ENCODE measurements at places on chromosomes 12 and 14.

DNA sequence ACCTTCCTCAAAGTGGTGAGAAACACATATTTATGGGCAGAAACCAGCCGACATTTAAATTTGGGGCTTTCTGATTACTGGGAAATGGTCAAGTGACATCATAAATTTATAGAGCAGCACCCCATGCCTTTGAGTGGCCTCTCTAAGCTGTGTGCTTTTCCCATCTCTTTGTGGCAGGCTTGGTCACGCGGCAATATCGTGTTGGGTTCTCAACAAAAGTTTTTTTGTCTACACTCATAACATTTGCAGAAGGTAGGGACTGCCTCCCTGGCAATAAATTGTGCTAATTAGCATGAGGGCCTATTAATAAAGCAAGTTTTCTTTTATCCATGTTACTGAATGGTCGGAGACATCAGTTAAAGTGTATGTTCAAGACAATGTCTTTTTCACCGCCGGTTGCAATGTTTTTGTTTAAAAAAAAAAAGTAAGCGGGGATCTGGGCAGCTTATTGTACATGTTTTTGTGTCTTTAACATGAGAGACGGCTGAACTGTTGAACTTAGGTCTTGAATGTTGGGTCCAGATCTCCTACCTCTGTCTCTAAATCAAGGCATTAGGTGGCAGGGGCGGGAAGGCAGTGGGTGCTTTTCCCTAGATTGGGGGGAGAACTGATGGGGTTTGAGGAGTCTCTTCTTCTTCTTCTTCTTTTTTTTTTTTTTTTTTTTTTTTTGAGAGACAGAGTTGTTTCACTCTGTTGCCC is 193.3 kb downstream of the PHETA1 start:
- no peak for DNase-seq

DNA sequence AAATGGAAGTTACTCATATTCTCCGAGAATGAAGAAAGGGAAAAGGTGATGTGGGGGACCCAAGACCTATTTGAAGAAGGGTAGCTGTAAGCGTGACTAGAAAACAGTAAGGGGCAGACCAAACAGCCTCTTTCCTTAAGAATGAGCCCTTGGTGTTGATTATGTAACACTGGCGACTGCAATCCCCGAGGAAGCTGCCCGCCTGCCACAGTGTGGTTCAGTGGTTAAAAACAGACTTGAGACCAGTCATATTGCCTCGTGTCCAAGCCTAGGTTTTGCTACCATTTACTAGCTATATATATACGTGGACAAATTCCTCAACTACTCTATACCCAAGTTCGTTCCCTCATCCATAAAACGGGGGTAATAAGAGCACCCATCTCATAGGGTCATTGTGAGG is 49.1 kb downstream of the SSPN start:
- no peak for DNase-seq

DNA sequence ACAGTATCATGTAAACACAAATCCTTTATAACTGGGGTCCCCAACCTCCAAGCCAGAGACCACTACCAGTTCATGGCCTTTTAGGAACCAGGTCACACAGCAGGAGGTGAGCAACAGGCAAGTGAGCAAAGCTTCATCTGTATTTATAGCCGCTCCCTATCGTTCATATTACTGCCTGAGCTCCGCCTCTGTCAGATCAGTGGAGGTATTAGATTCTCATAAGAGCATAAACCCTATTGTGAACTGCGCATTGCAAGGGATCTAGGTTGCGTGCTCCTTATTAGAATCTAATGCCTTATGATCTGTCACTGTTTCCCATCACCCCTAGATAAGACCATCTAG is 49.9 kb downstream of the LRP6 start:
- DNase-seq, result no peak

DNA sequence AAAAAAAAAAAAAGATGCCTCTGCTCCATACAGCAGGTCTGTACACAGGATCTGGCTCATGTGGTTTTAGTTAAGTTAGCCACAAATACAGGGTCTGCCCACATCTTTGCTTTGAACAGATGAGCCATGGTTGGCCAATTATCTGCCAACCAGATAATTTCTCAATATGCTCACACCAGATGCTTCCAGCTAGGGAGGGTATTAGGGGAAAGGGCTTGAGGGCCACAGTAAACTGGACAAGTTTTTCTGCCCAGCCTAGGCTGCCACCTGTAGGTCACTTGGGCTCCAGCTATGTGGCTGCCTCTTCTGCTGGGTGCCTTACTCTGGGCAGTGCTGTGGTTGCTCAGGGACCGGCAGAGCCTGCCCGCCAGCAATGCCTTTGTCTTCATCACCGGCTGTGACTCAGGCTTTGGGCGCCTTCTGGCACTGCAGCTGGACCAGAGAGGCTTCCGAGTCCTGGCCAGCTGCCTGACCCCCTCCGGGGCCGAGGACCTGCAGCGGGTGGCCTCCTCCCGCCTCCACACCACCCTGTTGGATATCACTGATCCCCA is 776 bp downstream of the RDH5 start:
- DNase-seq, result no peak

Data from activated T-cell treated with anti-CD3 and anti-CD28 coated beads, Interleukin-2, amount 50 U/mL, for 72 hours (primary cell).